ENCODE measurements at places on chromosomes 3 and 15.

DNA sequence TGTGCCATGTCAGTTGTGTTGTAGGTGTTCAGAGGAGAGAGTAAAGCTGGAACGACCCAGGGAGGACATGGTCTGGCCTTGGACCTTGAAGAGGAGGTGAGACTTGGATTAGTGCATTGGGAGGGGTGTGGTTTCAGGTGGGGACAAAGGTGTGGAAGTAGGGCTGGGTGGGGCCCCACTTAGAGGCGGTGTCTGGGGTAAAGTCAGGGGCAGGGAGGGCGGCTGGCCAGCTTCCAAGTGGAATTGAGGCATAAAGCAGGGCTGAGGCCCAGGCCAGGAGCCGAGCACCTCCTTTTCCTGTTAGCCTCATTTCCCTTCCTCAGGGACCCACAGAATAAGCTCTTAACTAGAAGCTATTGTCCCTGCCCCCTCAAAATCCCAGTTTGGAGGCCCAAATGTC is 36.2 kb upstream of the FLNB start:
- no peak for DNase-seq

DNA sequence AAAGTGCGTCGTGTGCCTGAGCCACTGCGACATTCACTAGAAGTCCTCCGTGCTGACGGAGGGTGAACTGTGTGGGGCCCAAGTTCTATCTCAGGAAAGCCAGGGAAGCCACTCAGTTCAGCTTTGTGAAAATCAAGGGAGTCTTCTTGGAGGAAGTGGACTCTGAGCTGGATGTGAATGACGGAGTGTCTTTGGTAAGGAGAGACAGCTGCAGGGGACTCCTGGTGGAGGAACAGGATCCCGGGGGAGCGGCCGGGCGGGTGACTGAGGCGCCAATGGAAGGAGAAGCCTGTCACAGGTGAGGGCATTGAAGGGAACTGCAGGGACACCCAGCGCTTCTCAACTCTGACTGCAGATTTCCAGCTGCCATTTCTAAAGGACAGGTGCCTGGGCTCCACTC is 75.6 kb downstream of the APBA2 start:
- no peak for DNase-seq

- no peak for DNase-seq
Observed at GRCh38 chr3:171389491-171389890, 70.7 kb downstream of the TNIK start.

- no peak for DNase-seq
Observed at GRCh38 chr3:89494734-89495133, 387.3 kb downstream of the EPHA3 start.

- DNase-seq, result no peak
Observed at GRCh38 chr3:127768346-127769008, 53.8 kb downstream of the MGLL start.

- DNase-seq, result no peak
Observed at GRCh38 chr3:159850481-159850880, 138.2 kb upstream of the IL12A start.

DNA sequence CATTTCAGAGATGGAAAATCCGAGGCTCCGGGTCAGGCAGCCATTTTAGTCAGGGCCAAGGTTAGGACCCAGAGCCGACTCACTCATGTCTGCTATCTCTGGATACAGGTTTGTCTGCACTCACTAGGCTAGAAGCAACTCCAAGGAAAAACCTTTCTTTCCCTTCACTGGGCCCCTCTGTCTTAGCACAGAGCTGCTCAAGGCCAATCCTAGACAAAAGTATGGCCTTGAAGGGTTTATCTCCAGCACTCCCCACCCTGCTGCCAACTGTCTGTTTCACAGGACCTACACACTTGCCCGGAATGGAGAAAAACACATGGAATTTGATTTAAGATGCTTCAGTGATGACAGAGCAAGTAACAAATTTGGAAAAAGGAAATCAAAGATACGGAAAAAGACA is 25.6 kb downstream of the ACAN start:
- no peak for DNase-seq

GRCh38 chr3:141011997-141012262 is 39.2 kb upstream of the SPSB4 start:
- no peak for DNase-seq

DNA sequence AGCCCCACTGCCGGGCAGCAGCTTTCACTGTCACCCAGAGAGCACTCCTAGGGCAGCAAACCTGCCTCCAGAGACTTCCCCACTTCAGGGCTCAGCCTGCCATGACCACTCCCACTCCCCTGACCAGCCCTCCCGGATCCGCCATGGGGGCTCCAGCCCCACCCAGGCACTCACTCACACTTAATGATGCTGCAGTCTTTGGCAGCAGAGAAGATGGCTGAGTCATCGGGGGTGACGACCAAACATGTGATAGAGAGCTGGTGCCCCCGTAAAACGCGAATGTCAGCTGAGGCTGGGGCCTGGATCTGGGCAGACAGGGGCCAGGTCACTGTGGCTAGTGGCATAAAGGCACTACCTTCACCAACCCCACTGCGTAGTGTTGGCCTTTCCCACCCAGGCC is 4.7 kb downstream of the RRP9 start:
- no peak for DNase-seq

DNA sequence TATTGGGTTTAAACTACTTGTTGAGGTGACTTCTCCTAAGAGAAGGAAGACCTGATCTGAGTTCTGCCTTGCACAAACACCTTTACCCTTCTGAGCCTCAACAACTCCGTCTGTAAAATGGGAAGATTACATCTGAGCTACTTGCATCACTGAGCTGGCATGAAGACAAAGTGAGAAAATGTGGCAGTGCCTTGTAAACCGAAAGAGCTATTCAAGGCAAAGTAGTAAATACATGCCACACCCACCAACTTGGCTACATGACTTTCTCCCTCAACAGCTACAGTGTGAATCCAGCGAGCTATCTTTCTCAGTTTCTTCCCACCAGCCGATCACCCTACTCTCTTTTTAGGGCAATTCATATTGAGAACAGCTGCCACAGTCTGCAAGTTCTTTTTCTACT is 148.3 kb downstream of the FOXB1 start:
- no peak for DNase-seq

DNA sequence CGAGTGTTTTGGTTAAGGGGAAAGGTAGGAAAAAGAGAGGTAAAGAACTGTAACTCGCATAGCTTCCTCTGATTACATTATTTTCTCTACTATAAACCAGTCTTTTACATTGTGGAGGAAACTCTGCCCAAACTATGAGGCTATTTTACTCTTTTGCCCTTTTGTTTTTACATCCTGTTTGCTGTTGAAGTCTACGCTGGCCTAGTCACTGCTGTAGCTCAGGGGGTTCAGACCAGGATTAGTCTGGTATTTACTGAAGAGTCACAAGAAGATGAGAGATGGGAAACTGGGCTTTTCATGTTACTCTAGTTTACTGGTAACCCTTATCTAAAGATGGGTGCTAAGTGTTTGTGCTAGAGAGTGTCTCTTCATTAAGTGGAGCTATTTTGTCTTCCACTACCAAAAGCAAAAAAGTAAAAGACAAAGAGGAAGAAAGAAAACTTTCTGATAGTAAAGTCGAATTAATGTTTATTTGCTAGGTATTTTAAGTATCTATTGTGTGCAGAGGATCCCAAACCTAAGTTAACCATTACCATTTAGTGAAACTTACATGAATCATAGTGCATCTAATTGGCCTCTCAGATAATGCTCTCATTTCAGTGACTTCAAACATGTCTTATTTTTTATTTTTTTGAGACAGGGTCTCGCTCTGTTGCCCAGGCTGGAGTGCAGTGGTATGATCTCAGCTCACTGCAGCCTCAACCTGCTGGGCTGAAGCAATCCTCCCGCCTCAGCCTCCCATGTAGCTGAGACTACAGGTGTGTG is 10.9 kb downstream of the RARB start:
- DNase-seq, result no peak

DNA sequence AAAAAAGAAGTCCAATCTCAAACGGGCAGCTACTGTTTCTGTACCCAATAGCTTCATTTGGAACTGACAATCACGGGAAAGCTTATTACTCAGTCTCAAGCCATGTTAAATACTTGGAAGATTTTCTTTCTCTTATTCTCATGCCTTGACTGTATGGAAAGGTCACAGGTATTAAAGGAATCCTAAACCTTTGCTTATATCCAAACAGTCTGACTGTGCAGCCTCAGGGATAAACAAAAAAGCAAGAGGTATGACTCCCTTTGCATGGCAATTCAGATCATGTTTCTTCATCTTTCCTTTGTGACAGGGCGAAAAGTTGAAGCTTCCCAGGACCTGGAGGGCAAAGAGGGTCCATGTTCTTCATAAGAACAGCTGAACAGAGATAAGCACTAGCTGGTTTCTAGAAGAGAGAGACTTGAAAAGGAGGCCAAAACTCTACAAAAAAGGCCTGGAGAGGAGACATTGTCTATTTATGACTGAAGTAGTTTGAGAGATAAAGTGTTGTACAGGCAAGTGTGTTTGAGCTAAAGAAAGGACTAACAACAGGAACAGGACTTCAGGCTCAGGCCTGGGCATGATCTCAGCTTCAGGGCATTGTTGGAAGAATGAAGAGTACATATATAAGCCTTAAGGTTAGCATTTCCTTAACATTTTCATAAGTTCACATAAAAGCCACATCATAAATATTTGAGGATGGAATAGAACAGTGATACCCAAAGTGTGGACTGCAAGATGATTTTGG is 231.0 kb upstream of the THRB start:
- no peak for DNase-seq

GRCh38 chr3:69869643-69870042 is 129.9 kb upstream of the SAMMSON start:
- DNase-seq, result no peak

GRCh38 chr15:40243126-40243810 is 4.4 kb downstream of the PAK6 start:
- no peak for DNase-seq
